ENCODE measurements at places on chromosomes 6 and 20. TPM values are rescaled to one million over a fixed set of nuclear protein-coding genes. Genes with fewer than 3 reads are reported as not detected.

GRCh38 chr6:169894377-169894960 is 143.0 kb downstream of the ERMARD start:
- DNase-seq, result no peak

The TOMM6 gene
- total RNA-seq, result 414 TPM

- peak; percentile 75 for DNase-seq
These were observed 645 bp downstream of the REV3L start for GRCh38 chr6:111482188-111482958.

DNA sequence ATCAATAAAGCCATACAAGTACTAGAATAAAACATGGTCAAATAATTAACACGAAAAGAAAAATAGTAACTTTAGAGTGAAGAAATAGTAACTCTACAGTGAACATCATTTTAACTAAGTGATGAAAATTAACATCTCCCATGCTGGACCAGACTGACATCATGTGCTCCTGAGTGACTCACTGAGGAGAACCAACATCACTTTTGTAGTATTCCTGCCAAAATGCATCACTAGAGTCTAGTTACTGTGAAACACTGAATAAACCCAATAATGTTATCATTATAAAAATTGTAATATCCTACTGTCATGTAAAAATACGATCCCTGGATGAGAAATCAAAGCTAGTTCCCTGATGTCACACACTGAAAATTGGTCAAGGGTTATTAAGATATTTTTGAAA is 361.3 kb downstream of the CD109 start:
- DNase-seq, result no peak

The CST1 gene
- not detected for total RNA-seq

DNA sequence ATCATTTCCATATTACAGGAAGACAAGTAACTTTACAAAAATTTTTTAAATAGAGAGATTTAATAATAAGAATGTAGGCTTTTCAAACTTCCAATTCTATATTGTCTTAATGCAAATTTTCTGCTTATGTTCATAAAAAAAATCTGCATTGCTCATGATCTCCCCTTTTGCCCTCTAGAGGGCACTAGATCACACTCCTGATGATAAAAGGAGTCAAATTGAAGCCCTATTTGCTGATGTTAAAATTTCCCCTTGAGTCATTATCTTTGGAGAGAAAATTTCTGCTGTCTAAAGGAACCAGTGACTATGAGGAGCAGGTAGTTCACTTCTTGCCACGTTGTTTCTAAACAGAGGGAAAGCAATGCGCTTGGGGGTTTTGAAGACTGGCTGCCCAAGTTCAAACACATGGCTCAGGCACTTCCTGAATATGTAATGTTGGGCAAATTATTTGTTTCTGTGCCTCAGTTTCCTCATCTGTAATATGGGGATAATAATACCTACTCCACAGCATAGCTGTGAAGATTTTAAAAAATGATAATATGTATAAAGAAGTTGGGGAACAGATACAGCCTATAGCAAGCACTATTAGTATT is 874.2 kb downstream of the TFAP2A start:
- no peak for DNase-seq

GRCh38 chr6:134170844-134171243 is 118.4 kb upstream of the SLC2A12 start:
- DNase-seq, result no peak

GRCh38 chr20:50381771-50382593 is 128.2 kb upstream of the PTPN1 start:
- DNase-seq, result no peak

DNA sequence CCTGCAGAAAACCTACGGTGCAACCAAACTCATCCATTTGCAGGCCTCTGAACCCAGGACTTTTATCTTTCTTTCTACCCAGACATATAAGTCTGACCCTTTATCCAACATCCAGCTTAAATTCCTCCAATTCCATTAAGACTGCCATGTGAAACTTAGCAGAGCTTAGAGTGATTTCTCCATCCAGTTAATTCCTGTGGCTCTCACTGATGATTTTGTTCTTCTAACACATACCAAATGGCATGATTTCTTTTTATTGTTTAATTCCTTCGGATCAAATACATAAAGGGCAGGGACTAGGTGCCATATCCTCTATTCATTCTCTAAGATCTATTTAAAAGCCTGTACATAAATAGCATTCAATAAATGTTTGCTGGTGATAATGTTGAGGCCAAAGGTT is 92.9 kb downstream of the TASP1 start:
- no peak for DNase-seq

The FOXC1 gene
- total RNA-seq, result not detected

The LEMD2 gene
- 51.8 TPM for total RNA-seq

- DNase-seq, result no peak
These were observed 104.4 kb upstream of the SALL4 start for GRCh38 chr20:51906679-51907078.

DNA sequence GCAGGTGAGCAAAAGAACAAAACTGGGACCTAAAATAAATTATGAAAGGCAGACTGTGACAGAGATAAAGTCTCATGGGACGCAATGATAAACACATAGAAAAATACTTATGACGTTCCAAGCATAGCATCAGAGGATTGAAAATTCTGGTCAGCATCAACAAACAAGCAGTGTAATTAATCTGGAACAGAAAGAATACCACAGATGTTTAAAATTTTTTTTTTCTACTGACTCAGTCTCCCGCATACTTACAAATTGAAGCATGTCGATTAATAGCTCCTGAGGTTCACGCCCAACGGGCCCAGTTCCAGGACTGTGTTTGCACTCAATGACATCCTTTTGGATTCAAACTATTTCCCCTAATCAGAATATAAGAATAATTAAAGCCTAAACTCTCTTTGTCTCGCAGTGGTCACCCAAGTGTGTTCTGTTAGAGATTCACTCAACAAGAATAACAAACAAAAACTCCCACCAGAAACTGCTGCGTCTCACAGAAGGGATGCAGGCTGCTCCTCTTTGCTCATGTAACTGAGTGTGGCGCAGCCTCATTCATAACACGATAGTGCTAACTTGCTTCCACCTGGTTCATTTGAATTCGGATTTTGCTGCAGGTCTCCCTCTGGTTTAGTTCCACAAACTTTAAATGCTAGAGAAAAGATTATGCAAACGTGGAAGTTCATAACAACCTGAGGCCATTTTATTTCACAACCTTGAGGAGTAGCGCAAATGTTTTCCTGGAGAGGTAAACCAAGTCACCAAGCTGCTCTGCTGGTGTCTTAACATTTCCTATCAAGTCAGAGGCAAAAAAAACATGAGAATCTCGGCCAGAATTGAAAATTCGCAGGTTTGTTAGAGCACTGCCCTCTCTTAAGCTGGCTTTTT is 69.0 kb upstream of the CITED2 start:
- no peak for DNase-seq

- DNase-seq, result no peak
These were observed 2.2 kb downstream of the CD83 start for GRCh38 chr6:14119784-14120183.

- no peak for DNase-seq
These were observed 111.4 kb downstream of the WDR27 start for GRCh38 chr6:169590376-169590939.

The SIRPD gene
- total RNA-seq, result not detected

The OR12D3 gene
- total RNA-seq, result not detected

DNA sequence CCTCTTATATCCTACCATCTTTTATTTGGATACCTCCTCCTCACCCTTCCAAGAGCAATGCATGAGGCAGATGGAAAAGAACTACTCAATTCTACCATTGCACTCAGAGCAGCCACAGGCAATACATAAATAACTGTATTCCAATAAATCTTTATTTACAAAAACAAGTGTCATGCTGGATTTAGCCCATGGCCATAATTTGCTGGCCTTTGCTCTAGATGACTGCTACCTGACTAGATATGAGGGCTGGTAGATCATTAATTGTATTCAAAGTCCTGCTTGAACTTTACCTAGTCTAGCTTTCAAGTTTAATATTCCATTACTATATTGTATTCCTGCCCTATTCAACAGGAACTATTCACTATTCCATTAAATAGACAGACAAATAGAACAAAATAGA is 37.1 kb downstream of the AFG1L start:
- DNase-seq, result no peak

DNA sequence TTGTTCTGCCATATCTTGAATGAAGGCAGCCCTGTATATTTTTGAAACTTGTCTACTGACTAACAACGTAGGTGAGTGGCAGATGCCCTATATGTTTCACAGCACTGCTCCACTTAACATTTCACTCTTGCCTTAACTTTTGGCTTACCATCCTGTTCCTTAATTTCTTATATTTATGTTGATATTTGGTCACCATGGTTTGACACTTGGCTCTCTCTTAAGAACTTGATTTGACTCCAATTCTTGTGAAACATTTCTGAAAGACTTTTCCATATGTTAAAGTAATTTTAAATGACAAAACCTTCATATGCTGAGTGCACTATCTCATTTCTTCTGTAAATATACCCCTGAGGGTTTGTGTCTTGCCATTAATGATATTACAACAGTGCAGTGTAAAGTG is 434.3 kb upstream of the IMPG1 start:
- no peak for DNase-seq

- DNase-seq, result no peak
These were observed 700 bp upstream of the LAMA5 start for GRCh38 chr20:62367633-62368391.

The GSTA1 gene
- total RNA-seq, result not detected

The GPR6 gene
- not detected for total RNA-seq

DNA sequence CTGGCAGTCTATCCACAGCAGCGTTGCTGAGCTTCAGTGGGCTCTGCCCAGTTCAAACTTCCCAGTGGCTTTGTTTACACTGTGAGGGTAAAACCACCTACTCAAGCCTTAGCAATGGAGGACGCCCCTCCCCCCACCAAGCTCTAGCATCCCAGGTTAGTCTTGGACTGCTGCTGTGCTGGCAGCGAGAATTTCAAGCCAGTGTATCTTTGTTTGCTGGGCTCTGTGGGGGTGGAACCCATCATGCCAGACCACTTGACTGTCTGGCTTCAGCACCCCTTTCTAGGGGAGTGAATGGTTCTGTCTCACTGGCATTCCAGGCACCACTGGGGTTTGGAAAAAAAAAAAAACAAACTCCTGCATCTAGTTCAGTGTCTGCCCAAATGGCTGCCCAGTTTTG is 249.7 kb upstream of the SYNCRIP start:
- DNase-seq, result no peak

GRCh38 chr20:45927071-45927878 is 7.2 kb upstream of the PCIF1 start:
- DNase-seq, result no peak

DNA sequence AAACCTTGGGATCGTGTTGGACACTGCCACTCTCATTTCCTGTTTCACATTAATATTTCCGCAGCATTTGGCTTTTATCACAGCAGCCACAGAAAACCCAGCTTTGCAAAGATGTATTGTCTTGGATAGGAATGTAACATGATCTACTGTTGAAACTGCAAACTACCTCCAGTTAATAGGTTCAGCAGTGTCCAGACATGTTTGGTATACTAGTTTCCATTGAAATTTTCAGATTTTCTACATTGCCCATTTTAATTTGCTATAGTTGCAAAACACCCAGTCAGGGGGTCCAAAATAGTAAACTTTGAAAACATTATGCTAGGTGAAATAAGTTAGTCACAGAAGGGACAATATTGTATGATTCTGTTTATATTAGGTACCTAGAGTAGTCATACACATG is 3.3 kb downstream of the ANKRD6 start:
- DNase-seq, result no peak

DNA sequence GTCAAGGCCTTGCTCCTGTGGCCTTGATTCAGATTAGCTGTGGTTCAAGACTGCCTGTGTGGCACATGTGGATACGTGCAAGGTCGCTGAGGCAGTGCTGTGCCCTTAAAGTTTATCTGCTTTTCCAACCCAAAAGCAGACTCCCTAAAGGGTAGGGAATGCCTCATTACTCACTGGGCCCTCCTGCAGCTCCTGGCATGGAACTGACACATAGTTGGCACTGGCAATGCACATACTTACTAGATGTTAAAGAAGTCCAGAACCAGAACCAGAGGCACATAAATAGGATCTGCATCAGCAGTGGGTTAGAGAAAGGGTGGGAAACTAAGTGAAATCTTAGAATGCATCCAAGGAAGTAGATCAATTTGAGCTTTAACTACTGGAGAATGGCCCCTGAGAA is 90.6 kb upstream of the MLN start:
- no peak for DNase-seq

The WFDC2 gene
- total RNA-seq, result not detected

The RAD21L1 gene
- total RNA-seq, result not detected

GRCh38 chr6:40399888-40400457 is 187.2 kb downstream of the LRFN2 start:
- DNase-seq, result no peak

- DNase-seq, result no peak
These were observed 2.1 kb downstream of the HNF4A start for GRCh38 chr20:44357555-44358125.

GRCh38 chr20:41051009-41051825 is 22.6 kb downstream of the TOP1 start:
- no peak for DNase-seq

The OTOR gene
- not detected for total RNA-seq

GRCh38 chr6:50305660-50306059 is 255.9 kb upstream of the DEFB112 start:
- no peak for DNase-seq

GRCh38 chr20:58294497-58295455 is 14.7 kb upstream of the RAB22A start:
- no peak for DNase-seq

GRCh38 chr20:47049771-47050170 is 155.1 kb downstream of the EYA2 start:
- no peak for DNase-seq

DNA sequence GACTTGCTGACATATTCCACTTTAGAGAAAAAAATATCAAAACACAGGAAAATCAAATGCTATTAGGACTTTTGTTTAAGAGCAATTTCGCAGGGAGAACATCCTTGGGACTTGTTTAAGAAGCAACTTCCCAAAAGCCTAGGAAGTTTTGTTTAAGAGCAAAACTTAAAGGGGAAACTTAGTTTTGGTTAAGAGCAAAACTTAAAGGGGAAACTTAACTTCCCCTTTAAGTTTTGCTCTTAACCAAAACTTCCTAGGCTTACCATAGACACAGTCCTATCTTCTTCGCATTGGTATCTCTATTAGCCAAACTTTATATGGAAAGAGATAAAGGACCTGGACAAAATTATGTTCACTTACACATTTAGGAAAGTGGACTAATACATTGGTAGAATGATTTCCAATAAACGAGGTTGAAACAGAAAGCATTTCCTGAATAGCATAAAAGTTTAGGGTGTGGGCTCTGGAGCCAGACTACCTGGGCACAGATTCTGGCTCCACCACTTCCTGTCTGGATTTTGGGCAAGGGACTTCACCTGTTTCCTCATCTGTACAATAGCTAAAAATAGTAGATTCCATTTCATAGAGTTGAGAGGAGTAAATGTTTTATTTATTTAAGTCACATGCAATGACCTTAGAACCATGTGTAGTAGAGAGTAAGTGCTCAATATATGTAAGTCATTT is 15.7 kb downstream of the PAQR8 start:
- DNase-seq, result no peak

The NRN1 gene
- not detected for total RNA-seq

The GABRR1 gene
- not detected for total RNA-seq

The CLVS2 gene
- not detected for total RNA-seq
